ENCODE measurements at places on chromosomes 5 and 9. TPM values are rescaled to one million over a fixed set of nuclear protein-coding genes. Genes with fewer than 3 reads are reported as not detected.

DNA sequence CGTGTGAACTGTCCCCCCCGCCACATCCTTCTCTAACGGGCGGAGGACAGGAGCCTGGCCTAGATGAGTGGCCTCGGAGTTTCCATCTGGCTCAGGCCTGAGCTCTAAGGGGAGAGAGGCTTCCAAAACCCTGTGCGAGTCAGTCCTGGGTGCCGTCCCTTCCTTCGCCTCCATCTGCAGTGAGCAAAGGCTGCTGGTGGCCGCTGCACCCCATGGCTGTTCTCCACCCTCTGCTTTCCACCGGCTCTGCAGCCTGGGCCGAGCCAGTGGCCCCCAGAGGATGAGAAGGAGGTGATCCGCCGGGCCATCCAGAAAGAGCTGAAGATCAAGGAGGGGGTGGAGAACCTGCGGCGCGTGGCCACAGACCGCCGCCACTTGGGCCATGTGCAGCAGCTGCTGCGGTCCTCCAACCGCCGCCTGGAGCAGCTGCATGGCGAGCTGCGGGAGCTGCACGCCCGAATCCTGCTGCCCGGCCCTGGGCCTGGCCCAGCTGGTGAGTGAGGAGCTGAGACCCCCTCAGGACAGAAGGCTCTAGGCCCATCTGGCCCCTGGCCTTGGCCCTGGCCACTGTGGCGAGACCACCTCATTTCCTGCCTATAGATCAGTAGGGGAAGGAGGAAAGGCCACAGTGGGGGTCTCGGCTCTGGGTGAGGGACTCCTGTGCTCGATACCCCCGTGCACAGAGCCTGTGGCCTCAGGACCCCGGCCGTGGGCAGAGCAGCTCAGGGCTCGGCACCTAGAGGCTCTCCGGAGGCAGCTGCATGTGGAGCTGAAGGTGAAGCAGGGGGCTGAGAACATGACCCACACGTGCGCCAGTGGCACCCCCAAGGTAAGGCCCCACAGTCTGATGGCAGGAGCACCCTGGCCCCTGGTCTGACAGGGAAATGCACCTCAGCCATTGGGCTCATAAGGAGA, 3.0 kb downstream of the PKN3 start:
- no peak for ATAC-seq

GRCh38 chr9:114117996-114118830, 19.1 kb upstream of the KIF12 start:
- ATAC-seq = no peak

DNA sequence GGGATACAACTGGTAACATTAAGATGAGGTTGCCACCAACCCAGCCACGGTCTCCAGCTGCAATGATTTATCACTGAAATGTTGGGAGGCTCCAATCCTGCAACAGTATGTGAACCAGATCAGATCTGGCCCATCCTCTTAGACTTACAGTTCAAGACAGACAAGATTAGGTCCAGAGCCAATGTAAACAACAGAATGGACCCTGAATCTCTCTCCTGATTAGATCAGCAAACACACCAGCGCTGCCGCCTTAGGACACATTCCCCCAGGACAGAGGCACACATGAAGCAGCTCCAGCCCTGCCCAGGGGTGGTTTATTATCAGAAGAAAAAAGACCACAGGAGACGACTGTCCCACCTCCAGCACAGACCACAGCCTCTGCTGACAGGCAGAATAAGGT, 82.1 kb downstream of the SLIT3 start:
- ATAC-seq = no peak

GRCh38 chr9:1708219-1708618, 306.9 kb upstream of the SMARCA2 start:
- ATAC-seq = no peak

GLRA1 gene
- not detected for total RNA-seq

GRCh38 chr9:35114113-35114839, 1.4 kb downstream of the ATOSB start:
- ATAC-seq = peak; percentile 53

PCDHB5 gene
- 0.40 TPM for total RNA-seq

- no peak for ATAC-seq
These were observed 10.5 kb upstream of the NR4A3 start for GRCh38 chr9:99811172-99811571.

GRCh38 chr5:98108497-98108896, 665.0 kb upstream of the RGMB start:
- no peak for ATAC-seq

DNA sequence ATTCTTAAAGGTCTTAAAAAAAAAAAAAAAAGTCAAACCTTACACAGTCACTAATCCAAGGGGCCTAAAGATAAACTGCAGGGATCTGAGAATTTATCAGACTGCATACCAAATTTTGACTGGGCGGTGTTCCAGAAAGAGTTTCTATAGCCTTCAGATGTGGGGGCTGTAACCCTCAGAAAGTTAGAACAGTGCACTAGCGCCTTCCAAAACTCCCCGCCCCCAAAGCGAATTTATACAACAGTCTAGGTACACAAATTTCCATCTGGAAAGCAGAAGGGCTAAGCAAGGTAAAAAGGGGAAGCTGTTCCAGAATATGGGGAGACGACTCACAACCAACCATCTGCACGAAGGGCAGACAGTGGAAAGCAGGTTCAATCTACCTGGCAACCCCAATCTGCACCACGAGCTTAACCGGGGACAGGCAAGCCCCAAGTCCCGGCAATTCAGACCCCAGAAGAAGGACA, 813 bp downstream of the ERMP1 start:
- ATAC-seq = no peak

- ATAC-seq = no peak
These were observed 75.7 kb upstream of the ZNF169 start for GRCh38 chr9:94183240-94183999.

GRCh38 chr9:38074441-38074961, 5.5 kb upstream of the SHB start:
- no peak for ATAC-seq

DNA sequence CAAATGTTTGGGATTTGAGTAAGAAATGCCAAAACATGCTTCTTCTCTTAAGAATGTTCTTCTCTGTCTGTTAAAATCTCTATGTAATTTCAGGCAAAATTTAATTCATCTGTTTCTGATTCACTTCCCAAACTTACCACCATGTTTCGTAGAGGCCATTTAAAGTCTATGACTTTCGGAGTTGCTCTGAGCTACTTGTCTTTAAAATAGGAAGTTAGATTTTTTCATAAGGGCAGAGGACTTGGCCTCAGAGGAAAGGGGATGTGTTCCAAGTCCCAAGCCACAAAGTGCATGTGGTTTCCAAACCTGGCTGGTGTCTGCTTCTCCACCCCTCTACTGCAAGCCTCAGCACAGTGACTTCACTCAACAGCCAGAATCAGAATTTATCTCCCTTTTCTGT, 111.3 kb upstream of the ADRA1B start:
- ATAC-seq = no peak
